ENCODE measurements at places on chromosomes 7 and 10.

GRCh38 chr10:45599021-45599603 lies 73.5 kb downstream of the ZFAND4 start:
- DNase-seq, result no peak

DNA sequence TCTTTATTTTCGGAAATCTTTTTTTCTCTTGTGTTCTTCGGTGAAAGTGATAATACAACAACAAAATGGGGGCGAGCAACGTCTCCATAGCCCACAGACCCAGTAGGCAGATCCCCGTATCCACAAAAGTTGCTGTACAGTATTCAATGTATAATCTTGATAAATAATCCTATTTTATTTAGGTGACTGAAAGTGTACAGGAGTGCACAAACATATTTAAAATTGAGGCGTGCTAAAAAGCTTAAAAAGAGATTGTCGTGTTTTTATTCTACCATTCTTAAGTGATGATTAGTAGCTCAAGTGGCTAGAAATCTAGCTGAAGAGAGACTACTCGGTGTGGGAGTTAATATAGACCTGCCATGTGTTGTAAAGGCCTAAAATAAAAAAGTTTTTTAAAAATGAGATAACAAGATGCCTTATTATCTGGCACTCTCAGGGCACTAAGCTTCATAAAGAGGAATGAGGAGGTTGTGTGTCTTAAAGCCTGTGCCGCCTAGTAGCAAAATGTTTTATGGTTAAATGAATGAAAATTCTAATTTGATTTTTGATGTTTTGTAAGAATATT lies 1.6 kb downstream of the CAPZA2 start:
- DNase-seq, result no peak

- DNase-seq, result no peak
Measured at GRCh38 chr7:156969972-156970420, 20.5 kb downstream of the NOM1 start.

GRCh38 chr7:53209129-53209528 lies 173.7 kb downstream of the POM121L12 start:
- DNase-seq, result no peak

GRCh38 chr10:114044247-114045135 lies 825 bp downstream of the ADRB1 start:
- DNase-seq, result peak; percentile 35

DNA sequence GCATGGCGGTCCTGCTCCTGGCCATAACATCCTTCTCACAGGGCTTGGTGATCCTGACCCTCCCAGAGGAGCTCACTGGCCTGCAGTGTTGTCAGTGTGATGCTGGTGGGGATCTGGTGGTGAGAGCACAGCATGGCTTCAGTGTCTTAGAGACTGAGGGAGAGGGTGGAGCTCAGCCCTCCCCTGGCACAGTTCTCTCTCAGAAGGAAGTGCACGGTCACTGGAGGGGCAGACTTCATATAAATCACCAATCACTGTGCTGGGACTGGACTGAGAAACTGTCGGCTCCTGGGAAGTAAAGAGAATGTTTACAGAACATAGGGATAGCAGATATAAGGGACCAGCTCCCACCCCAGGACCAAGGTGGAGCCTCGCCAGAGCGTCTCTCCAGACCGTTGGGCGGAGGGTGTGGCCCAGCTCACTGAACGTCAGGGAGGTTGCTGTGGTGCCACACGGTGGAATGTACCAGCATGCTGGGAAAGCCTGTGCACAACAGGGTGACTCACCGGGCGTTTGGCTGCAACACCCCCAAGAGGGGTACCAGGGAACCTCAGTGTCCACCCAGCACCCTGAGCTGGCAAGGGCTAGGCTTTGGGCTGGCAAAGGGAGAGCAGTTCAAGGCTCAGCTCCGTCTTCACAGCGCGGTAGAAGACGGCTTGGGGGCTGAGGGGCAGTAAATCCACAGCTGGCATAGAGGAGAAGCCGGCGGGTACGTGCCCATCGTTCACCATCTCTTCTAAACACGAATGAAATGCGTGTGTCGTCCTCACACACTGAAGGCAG lies 8.8 kb upstream of the GET4 start:
- no peak for DNase-seq

DNA sequence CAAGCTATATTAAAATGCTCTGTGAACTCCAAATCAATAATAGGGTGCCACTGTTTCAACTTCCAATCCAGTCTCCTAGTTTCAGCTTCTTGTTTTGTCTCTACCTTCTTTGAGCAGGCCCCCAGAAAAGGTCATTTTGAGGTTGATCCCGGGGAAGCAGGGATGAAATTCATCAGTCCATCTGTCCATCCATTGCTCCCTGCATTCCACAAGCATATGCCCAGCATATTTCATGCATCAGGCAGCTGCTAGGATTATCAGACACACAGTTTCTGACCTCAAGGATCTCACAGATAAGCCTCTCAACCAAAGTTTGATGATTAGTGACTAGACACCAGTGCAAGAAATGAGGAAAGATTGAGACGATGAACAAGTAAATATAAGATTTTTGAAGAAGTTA lies 186.6 kb upstream of the PDE1C start:
- DNase-seq, result no peak

DNA sequence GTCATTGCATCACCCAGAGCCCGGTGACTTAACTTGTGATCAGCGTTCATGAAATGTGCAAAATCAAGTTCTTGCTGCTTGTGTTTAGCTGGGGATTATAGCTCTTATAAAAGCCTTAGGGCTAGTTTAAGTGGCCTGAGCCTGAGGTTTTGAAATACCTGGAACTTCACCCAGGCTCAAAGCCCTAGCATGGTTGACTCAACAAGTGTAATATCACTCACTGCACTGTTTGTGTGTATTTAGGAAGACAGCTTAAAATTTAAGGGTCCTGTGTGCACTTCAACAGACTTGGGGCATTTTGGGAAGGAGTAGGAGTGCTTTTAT lies 489.5 kb downstream of the GATA3 start:
- DNase-seq, result peak; percentile 19

- DNase-seq, result no peak
Measured at GRCh38 chr7:76425156-76425555, 406 bp downstream of the ZP3 start.

DNA sequence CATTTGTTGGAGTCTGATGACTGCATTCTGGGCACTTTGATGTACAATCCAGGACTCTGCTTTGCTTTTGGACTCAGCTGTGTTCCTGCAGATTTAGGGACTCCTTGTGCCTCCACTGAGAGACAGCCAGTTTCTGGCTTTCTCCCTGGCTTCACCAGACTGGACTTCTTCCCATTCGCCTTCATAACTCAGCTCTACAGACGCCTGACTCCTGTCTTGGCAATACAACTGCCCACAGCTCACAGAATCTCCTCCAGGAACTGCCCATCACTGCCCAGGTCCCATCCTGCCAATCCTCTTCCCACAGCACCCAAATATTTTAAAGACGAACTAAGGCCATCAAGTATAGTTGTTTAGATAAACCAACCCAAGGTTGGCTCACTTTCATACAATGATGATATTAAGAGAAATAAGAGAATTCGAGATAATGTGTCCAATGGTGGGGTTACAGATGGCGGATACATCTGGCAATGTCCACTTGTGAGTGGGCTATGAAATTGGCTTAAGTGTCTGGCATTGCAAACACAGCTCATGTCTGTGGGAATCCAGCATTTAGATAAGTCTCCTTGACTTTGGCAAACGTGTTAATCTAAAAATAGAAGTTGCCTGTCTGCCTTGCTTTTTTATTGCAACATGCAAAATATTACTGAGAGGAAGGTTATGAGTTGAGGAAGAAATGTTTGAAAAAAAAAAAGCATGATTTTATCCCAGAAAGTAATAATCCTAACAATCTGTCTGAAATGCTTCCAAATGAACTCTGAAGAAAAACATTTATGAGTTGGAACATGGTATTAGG lies 95.1 kb downstream of the ITGA8 start:
- no peak for DNase-seq

GRCh38 chr7:66306243-66306642 lies 101.1 kb downstream of the TPST1 start:
- DNase-seq, result no peak

DNA sequence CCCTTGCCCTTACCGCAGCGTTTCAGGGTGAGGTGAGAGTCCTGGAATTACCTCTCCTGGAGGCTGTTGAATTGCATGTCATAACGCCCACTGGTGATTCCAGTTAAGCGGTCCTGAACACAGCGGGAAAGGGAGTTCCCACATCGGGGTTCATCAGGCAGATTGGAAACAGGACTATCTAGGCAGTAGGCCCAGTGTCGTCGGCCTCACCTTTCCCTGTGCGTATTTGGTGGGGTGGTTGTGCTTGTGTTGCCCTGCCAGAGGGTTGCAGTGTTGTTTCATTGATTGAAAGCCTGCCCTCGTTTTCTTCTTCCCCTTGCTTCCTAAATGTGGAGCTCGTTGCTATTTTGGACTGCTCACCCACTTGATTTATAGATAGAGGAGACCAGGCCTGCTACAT lies 10.6 kb upstream of the SUN1 start:
- no peak for DNase-seq

DNA sequence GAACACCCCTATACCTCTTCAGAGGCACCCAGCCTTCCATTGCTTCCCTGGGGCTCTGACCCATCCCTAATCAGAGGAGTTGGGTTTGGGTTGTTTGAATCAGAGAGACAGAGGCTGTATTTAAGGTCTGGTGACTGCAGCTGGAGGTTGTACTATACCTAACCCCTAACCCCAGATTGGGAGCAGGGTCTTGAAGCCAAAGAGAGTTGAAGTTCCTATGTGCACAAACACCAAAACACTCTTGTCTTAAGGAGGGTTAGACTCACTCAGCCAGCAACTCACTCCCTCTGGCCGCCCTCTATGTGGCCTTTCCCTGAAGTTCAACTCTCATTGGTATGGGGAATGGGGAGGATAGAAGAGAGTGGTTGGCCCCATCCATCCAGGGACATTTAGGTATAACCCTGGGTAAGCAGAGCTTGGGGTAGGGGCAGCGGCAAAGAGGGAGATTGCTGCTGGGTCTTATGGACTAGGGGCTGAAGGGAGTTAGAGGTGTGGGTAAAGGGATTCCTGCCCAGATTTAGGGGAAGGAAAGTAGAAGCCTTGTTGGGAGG lies 80.0 kb downstream of the PAX2 start:
- DNase-seq, result no peak

- DNase-seq, result peak; percentile 43
Measured at GRCh38 chr7:16204953-16205352, 216.4 kb downstream of the CRPPA start.

GRCh38 chr7:855686-856369 lies 20.5 kb upstream of the GET4 start:
- no peak for DNase-seq

GRCh38 chr10:88544140-88544870 lies 38.8 kb downstream of the RNLS start:
- DNase-seq, result no peak

- no peak for DNase-seq
Measured at GRCh38 chr10:124569623-124570470, 108.2 kb downstream of the LHPP start.

DNA sequence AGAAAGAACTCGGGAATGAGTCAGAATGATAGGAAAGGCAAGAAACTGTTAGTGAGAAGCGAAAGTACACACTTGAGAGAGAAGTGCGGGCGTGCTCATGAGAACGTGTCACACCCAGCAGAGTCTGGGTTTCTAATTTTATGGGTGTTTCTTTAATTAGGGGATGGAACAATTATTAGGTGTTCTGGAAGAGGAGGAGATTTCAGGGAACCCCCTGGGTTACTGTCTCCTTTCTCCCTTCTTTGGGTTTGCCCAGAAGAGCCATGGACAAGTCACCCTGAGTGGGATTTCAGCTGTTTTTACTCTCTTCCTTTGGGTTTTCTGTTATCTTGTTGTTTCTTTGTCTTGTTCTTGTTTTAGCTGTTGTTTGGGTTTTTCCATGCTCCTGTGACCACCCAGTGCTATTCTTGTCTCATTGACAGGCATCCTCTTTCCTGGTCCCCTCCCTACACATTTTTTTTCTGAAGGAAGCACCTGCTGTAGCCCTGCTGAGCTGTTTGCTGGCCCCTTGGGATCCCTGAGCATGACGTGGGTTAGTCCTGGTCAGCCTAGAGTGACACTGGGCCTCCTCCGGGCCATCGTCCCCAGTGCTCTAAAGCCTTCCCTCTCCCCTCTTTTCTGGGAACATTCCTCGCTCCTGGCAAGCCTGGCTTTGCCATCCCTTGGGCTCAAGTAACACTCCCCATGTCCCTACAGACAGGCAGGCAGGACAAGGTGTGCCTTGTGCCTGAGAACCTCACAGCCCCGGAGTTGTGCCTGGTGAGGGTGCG lies 3.5 kb downstream of the SH2D4B start:
- no peak for DNase-seq

DNA sequence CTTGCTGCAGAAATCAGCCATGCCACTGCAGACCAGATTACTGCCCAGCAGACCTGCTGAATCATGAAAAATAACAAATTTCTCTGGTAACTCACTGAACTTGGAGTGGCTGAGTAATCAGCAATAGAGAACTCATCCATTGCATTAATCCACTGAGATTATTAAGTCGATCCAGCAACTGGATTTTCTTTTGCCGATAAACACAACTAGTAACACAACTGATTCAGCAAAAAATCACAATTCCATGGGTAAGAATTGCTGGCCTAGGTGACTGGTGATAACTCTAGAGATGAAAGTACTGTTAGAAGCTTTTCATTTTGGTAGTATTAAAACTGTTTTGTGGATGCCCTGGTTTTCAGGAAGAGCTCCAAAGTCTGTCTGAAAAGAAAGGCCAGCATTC lies 214.5 kb downstream of the ETV1 start:
- no peak for DNase-seq

GRCh38 chr7:147474862-147475261 lies 1115.7 kb upstream of the C7orf33 start:
- DNase-seq, result no peak

DNA sequence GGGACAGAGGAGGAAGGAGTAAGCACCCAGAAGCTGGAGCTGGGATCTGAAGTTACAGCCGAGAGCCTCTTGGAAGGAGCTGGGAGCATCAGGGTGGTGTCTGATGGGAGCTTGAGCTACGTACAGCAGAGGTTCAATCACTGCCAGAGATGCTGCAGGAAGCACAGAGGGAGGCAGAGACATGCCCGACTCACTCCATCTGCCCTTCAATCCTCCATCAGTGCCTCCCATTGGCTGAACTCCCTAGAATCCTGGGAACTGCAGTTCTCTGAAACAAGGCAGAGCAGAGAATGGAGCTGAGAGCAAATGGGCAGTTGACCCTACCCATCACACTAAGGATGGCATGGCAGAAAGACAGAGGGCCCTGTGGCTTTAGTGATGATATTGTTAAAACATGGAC lies 40.0 kb upstream of the CTBP2 start:
- DNase-seq, result no peak

DNA sequence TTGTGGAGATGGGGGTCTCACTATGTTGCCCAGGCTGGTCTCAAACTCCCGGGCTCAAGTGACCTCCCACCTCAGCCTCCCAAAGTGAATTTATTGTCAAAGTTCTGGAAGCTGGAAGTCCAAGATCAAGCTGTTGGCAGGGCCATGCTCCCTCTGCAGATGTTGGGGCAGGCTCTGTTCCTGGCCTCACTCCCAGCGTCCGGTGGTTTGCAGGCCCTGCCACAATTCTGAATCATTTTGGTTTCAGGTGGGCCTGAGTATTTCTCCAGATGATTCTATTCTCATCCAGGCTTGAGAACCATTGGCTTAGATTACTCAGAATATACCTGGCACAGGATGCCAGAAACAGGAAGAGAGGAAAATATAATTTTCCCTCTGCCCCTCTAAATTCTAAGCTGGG lies 737.4 kb downstream of the TNS3 start:
- DNase-seq, result no peak

GRCh38 chr7:111043561-111043960 lies 47.4 kb upstream of the LRRN3 start:
- no peak for DNase-seq

Data from ELF-1 (cell line).